ENCODE measurements at places on chromosomes 4 and X.

DNA sequence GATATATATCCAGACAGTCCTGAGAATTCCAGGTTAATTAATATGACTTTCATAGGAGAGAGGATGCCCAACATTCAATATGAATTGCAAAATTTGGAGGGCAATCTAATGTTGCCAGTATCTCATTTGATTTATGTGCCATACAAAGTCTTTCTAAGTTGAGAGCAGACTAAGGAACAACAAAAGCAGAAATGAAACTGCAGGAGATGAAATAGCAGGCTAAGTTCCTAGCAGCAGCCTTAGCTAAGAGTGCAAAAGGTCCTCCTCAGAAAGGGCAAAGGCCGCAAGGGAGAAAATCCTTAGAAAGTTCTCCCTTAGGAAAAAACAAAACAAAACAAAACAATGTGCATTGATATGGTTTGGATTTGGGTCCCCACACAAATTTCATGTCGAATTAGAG is 602.9 kb upstream of the HTR2C start:
- DNase-seq = no peak

DNA sequence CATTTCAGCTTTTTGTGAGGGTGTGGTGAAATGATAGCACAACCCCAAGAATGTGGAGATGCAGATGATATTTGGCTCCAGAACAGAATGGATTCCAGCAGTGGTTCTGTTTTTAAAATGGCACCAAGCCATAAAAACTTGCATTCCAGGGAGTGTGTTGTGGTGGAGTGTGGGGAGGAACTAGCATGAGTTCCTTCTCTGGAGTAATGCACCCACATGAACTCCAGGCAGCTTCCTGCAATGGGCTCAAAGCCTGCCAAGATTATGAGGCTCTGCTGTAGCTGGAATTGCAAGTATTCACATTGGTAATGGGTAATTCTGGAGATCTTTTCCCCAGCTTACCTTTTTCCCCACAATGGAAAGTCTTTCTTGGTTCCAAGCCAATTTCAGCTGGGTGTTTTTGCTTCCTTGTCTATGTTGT is 161.4 kb downstream of the RAB28 start:
- DNase-seq = no peak

DNA sequence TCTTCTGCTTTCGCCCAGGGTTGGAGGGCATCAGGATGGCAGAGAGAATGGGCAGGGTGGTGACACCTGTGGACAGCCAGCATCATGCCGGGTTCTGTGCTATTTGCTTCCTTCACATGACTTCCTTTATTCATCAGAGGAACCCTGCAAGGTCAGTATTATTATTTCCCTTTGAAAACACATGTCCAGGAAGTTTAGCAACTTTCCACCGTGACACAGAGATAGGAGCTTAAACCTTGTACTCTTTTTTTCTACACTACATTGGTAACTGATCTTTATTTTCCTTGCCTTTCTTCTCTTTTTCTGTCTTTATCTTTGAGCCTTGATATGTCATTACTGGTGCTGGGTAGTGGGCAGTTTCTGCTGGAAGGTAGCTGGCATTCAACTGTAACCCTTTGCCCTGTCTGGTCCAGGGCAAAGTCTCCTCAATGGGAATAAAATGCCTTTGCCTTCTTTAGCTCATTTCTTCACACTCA is 5.0 kb upstream of the MGST2 start:
- no peak for DNase-seq

GRCh38 chrX:41178201-41178600 is 93.0 kb downstream of the USP9X start:
- DNase-seq = no peak

DNA sequence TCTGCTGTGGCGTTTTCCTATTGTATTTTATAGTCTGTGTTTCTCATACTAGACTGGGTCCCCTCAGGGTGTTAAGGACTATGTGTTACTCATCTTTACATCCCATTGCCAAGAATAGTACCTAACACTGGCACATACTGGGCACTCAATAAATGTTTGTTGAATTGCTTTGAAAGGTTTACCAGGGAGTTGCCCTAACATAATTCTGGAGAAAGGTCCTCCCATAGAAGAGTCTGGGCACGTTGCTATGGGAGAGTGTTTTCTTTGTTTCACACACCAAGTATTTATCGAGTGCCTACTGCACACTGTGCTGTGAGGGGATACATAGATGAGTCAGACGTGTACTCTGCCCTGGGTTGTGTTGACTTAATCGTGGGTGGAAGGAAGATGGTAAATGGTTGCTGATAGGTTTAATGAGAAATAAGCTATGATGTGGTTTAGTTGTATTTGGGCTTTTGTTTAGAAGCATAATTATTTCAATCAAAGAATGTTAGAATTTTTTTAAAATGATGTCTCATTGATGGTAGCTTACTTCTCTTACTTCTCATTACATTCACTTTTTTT is 42.9 kb downstream of the AFF1 start:
- DNase-seq = no peak

DNA sequence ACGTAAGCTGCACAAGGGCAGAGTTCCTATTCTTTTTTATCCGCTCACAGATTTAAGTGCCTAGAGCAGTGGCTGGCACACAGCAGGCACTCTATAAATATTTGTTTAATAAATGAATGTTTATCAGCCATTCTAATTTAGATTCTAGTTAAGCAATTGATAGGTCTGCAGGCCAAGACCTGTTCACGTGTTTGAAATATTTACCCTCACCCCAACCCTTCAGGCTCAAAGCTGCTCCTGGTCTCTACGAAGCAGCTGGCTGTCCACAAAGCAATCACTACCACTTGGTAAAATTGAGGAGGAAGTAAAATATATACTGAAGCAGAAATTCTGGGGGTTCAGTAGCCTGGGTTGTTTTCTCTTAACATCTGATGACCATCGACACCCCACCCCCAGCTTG is 158.1 kb downstream of the MGST2 start:
- no peak for DNase-seq

- DNase-seq = no peak
Measured at GRCh38 chr4:181150191-181150590, 1093.0 kb upstream of the TENM3 start.

DNA sequence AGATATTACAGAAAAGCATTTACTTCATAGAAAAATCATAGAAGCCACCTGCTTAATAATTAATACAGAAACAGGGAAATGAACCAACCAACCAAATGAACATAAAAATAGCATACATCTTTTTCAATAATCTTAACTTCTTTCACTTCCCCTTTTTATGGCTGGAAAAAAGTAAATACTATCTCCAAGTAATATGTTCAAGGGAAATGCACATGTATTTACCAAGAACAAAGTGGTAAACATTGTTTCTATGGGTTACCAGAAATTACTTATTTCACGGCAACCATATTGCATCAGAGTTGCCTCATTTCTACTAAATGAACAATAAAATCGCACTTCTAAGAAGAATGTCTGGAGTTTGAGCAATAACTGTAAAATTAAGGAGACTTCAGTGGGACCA is 321.3 kb downstream of the TMA16 start:
- DNase-seq = no peak

DNA sequence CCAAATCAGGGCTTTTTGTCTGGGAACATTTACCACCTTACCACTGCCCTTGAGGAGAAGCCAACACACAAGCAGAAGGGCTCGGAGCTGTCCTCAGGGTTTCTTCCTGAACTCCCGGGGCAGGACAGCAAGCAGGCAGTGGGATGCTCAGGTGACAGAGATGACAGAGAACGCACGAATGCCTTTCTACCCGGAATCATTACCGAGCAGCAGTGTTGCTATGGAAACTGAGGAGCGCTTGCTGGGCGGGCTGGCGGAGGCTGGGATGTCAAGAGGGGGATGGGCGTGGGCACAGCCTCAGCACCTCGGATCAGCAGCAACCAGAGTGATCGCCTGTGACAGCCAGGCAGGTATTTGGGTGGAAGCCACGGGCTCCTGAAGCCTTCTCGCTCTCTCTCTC is 17.8 kb downstream of the SSR4 start:
- DNase-seq = no peak

DNA sequence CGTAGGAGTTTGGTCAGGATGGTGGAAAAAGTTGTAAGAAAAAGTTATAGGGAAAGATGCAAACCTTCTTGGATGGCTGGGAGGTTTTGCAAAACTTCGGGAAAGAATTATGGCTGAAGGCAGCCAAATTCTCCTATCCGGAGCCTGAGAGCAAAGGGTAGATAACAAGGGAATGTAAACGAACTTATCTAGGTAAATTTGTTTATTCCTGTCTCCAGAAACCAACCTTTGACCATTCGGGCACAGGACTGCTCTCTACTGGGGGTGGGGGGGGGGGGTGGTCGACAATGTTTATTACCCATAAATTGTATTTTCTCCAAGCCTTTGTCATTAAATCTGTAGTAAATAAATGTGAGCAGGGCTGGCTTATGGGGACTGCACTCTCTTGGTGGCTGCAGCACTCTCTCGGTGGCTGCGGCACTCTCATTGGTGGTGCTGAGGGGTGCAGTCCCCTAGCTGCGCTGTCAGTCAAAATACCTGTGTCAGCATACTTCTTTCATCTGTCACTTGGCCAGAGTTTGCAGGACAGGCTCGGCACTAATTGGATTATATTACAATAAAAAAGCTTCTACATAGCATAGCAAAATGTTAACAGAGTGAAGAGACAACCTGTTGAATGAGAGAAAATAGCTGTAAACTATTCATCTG is 827.8 kb downstream of the SH3BGRL start:
- DNase-seq = no peak

GRCh38 chr4:139554893-139555704 is 920 bp downstream of the SETD7 start:
- peak; percentile 97 for DNase-seq

DNA sequence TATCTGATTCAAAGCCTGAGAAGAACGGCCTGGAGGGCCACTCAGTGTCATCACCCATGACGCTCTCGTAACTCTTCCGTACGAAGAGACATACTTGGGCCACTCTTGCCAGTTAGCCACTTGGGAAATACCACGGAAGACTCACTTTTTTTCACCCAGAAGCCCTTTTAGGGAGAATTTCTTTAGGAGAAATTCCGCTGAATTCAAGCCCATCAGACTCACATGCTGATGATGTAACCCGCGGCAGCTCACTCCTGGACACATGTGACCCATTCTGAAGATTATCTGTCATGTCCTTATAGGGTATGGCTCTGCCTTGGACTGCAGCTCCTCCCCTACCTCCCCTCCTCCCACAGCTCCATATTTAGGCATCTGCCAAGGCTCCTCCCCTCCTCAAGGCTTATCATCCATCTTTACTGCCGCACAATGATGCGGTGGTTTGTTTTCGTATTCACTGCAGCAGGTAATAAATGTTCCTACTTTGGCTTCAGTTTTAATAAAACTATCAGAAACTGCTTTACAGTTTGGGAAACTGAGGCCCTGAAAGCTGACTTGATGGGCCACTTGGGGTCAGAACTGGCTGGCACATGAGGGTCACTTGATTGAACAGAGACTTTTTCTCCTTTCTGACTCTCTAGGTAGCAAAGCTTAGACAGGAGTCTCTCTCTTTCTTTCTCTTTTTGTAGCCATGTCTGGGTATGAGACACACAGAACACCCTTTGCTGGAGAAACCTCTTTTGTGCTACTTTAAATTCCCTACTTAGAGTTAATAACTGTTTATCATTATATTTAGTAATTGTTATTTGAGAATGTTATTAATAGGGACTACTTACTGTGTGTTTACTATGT is 42.1 kb downstream of the RHOH start:
- DNase-seq = peak; percentile 73

DNA sequence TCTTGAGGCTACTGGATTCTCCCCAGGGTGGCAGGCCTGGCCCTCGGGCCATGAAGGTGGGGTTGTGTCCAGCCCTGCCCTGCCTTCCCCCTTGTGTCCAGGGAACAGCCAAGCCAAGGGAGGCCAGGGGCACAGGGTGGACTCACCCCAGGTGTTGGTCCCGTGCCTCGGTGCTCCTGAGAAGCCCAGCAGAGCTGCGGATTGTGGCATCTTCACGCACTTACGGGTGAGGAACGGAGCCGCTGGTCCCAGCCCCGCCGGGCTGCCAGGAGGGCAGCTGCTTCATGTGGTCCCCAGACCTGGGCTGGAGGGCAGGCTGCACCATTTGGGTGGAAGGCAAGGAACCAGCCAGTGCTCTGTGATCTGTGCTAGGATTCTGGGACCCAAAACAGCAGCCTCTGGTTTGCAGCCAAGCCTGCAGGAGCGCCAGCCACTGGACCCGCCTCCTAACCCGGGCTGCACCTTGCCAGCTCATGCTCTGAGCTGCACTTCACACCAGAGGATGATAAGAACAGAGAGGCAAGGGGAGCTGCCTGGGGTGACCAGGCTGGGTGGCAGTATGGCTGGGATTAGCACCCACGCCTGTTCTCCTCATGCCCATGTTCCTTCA is 36.1 kb upstream of the HMX1 start:
- peak; percentile 51 for DNase-seq

- no peak for DNase-seq
Measured at GRCh38 chr4:48130100-48130499, 4.0 kb downstream of the TXK start.

- peak; percentile 62 for DNase-seq
Measured at GRCh38 chr4:53717064-53717549, 125.8 kb upstream of the LNX1 start.

GRCh38 chr4:41384992-41385391 is 128.3 kb downstream of the UCHL1 start:
- no peak for DNase-seq

GRCh38 chr4:146063143-146063542 is 112.4 kb upstream of the LSM6 start:
- DNase-seq = no peak

DNA sequence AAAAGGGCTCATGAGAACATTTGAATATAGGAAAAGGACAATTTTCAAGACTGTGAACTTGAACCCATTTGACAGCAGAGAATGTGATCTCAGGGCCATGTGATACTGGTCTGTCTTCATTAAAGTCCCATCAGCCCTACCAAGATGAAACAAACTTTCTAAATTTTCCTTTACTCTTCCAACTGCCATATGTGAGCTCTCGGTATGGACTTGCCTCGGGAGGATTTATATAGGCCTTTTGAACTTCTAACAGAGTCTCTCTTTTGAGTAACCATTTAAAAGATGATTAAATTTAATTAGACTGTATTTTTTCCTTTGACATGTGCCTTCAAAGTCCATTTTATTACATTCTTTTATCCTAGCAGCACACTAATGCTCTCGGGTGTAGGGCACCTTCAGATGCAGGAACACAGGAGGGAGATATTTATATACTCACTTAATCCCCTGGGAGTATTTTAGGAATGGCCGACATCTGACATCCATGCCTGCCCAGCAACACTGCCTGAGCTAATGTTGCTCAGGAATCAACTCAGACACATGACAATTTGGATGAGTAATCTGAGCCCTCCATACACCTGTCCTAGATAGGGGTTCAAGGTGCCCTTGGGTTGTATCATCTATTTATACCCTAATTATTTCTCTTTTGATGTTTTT is 155.0 kb downstream of the SLC7A11 start:
- DNase-seq = no peak

GRCh38 chrX:145825896-145826295 is 8.3 kb downstream of the SLITRK2 start:
- DNase-seq = no peak

DNA sequence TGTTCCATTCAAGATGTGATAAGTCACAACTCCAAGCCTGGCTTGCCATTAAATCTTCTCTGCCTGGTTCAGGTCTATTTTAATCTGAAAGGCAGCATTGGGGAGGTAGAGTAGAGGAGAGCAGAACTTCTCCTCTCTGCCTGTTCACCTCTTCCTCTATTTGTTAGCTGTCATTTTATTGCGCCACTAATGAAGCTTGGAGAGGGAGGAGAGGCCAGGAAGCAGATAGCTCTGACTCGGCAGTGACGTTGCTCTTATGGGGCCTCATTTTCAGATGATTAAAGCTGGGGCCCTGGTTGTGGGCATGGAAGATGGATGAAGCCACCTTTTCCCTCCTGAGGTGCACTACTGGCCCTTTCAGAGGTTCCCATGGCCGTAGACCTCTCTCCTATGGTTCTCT is 207.3 kb downstream of the MID1IP1 start:
- no peak for DNase-seq

GRCh38 chr4:55008166-55009056 is 117.0 kb downstream of the KDR start:
- DNase-seq = no peak
